ENCODE measurements at places on chromosomes 1 and 21. TPM values are rescaled to one million over a fixed set of nuclear protein-coding genes. Genes with fewer than 3 reads are reported as not detected.

The CD244 gene
- not detected for total RNA-seq

The SMIM34 gene
- total RNA-seq, result not detected

The RGS18 gene
- total RNA-seq, result 0.78 TPM

The LRRC38 gene
- 0.87 TPM for total RNA-seq

The NEGR1 gene
- total RNA-seq, result 46.9 TPM

The GBP4 gene
- total RNA-seq, result 24.0 TPM

The EDN2 gene
- 0.78 TPM for total RNA-seq

Measured in tibial nerve (tissue), 4 donors.